ENCODE measurements at places on chromosomes 1 and 21. TPM values are rescaled to one million over a fixed set of nuclear protein-coding genes. Genes with fewer than 3 reads are reported as not detected.

RNU1-2 gene
- not detected for polyA plus RNA-seq

- H3K27ac ChIP-seq, result no peak overlapping the region
- H3K36me3 ChIP-seq, result no peaks in the 10 kb centered on the region
Observed at GRCh38 chr21:21631961-21632360, 633.8 kb downstream of the NCAM2 start.

DNA sequence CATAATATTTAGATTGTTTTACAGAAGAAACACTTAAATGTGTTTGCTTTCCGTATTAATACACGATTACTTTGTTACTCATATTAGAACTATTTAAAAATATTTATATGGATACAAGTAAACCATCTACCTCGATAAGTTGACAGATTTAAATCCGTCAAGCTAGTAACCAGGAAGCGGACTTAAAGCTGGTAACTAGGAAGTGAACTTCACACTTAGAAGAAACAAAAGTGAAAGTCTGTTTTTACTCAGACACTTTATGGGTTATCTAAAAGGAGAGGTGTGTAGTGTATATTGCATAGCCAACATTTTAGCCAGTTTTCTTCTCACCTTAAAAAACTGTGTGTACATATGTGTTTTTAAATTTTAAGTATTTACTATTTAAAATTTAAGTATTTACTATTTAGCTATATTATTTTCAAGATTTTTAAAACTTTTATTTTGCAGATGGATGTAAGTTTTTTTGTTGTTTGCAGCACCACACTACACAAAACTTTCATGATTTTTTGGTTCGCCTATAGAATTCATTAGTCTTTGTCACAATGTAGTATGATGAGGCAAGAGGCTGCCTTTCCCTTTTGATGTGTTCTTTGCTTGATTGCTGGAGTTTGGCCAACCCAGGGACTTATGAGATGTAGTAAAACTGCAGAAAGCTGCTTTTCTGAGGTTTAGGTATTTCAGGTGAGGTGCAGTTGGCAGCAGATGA lies 2.7 kb downstream of the USP25 start:
- peaks cover 34% of the 10 kb centered on the region for H3K4me1 ChIP-seq
- no peaks in the 10 kb centered on the region for H3K27me3 ChIP-seq
- peak overlapping the region; percentile 54 for H3K27ac ChIP-seq
- peak overlapping the region; percentile 98 for H3K4me3 ChIP-seq

GRCh38 chr1:71047635-71048607 lies at the start of gene PTGER3:
Gene PTGER3 (minus strand): TSS chr1:71047816. CDS start chr1:71047577, 239 bp downstream.
- peak within 1 kb of the TSS; percentile 38 for H3K4me3 ChIP-seq

ELAPOR1 gene
- polyA plus RNA-seq, result not detected

- H3K4me1 ChIP-seq, result peaks cover 34% of the 10 kb centered on the region
- H3K4me3 ChIP-seq, result no peak overlapping the region
- no peaks in the 10 kb centered on the region for H3K36me3 ChIP-seq
- no peaks in the 10 kb centered on the region for H3K27me3 ChIP-seq
- no peak overlapping the region for H3K27ac ChIP-seq
- no peak for DNase-seq
Observed at GRCh38 chr1:9166289-9167235, 37.7 kb upstream of the GPR157 start.

DNA sequence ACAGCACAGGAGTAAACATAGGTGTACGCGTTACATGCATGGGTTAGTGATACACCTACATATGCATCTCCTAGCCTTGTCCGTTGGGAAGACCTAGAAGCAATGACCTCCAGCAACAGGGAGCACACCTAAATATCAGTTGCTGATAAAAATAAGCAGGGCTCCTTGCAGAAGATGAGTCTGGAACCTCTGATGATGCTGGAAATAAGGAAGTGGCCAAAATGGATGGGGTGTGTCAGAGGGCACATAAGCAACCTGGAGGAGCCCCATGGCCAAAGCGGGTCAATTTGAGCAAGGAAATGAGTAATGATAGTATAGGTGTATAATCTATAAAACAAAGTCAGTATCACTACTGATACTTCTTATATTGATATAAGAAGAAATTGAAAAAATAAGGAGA lies 13.7 kb downstream of the ADARB1 start:
- H3K36me3 ChIP-seq, result no peaks in the 10 kb centered on the region
- no peaks in the 10 kb centered on the region for H3K27me3 ChIP-seq
- DNase-seq, result no peak
- peaks cover 12% of the 10 kb centered on the region for H3K4me1 ChIP-seq
- H3K27ac ChIP-seq, result no peak overlapping the region
- no peak overlapping the region for H3K4me3 ChIP-seq

PTCH2 gene
- 0.18 TPM for polyA plus RNA-seq

- H3K27ac ChIP-seq, result no peak overlapping the region
- H3K36me3 ChIP-seq, result no peaks in the 10 kb centered on the region
- H3K4me3 ChIP-seq, result no peak overlapping the region
Observed at GRCh38 chr1:185351734-185352466, 34.9 kb upstream of the IVNS1ABP start.

DNA sequence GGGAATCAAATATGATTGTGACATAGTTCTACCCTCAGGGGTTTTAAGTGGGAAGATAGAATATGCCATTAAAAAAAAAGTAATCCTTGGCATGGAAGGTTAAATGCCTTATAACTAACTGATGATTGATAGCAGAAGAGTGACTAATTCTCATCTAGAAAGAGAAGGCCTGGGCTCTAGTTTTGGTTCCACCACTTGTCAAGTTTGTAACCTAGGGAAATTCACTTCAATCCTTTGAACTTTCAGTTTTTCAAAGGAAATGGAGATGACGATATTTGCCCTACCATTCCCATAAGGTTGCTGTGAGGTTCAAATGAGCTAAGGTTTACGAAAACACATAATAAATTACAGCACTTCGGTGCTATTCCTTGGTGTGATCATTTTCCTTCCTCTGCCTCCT lies 88.5 kb downstream of the GPR88 start:
- no peaks in the 10 kb centered on the region for H3K36me3 ChIP-seq
- no peak overlapping the region for H3K27ac ChIP-seq
- H3K27me3 ChIP-seq, result no peaks in the 10 kb centered on the region
- DNase-seq, result no peak
- no peak overlapping the region for H3K4me3 ChIP-seq
- H3K4me1 ChIP-seq, result peaks cover 49% of the 10 kb centered on the region

Data from CD14-positive monocyte (primary cell).